Mucosa of descending colon (tissue), 3 donors: ENCODE measurements at places on chromosomes 3 and 15. TPM values are rescaled to one million over a fixed set of nuclear protein-coding genes. Genes with fewer than 3 reads are reported as not detected.

GRCh38 chr15:92661069-92661468 lies 5.5 kb upstream of the FAM174B start:
- no peak for DNase-seq

DNA sequence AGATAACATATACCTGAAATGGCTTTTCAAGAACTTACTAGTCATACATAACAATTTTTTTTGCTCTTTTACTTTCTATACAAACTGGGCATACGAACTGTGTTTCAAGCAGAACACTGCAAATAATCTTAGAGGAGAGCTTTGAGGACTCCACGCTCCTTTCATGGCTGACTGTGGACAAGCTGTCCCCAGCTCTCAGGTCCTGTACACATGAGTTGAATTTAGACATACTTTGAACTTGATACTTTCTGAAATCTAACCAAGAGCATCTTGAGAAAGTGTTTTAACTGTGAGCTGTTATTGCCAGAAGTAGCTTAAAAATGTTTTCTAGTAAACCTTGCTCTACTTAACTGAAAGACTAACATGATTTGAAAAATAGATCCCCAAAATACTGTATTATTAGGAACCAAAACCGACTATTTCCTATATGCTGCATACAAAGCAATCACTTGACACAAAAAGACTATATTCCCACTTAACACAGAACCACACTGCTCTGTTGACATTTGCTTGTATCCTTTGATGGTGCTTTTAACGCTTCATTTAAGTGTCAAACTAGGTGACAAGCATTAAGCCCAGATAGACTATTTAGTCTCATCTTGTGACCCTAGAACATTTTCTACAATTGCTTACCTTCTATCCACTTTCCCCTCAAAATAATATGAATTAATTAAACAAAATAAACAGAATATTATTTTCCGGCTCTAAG lies 755.8 kb downstream of the ROBO1 start:
- DNase-seq = no peak

- no peak for DNase-seq
Observed at GRCh38 chr15:55564347-55565145, 23.6 kb downstream of the PYGO1 start.

DNA sequence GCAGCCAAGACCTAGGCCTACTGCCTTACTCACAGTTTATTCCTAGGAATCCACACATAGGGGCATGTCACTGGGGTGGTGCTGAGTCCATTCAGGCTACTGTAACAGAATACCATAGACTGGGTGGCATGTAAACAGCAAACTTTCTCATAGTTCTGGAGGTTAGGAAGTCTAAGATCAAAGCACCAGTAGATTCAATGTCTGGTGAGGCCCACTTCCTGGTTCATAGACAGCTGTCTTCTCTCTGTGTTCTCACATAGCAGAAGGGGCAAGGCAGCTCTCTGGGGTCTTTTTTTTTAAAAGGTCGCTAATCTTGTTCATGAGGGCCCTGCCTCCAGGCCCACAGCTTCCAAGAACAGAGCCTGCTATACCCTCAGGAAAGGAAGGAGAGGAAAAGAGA lies 113.9 kb upstream of the MANF start:
- no peak for DNase-seq

DNA sequence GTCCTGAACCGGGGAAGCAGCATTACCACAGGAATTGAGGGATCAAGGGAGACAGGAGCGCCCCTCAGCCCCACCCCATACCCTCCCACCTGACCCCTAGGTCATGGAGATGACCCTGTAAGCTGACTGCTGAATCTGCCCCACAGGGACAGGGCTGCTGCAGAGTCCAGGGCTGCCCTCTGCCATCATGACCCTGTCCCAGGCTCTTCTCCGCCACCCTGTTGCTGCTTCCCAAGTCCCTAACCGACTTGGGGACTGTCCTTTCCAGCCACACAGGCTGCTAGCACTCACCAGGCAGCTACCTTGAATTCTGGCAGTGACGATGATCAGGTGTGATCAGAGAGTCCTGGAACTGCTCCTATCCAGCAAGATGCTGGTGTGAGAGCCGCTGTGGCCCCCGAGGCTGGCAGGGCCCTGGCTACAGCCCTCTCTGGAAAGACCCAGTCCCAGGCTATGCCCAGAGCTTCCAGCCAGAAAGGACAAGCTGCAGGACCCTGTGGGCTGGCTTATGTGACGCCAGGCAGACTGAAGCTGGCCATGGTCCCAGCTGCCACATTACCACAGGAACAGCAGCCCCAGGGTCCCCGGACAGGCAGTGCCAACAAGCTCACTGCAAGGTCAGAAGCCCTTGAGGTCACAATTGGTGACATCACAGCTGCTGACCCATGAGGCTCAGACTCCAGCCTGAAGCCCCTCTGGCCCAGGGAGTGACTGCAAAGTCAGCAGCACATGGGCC lies at the start of gene C3orf22:
Gene C3orf22 (minus strand): TSS at position 597 of the 736 bp plus-strand sequence. CDS start 5,542 bp downstream, outside the sequence.
- DNase-seq = no peak

DNA sequence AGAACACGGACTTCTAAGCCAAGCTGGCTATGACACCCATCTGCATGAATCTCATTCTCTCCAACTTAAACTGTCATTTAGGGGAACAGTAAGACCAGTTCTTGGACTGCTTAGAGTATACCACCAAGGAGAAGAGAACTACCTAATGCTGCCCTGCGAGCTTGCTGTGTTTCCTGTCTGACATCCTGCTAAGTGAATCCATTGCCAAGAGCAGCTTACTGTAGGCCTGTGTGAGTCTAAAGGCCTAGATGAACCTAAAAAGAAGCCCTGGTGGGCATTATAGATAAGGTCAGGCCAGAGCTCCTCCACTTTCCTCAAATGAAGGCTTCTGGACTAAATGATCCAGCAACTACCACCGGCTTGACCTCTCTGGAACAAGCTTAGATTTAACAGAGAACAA lies 15.0 kb downstream of the LZTFL1 start:
- no peak for DNase-seq

GRCh38 chr3:83426300-83426699 lies 1532.5 kb upstream of the CADM2 start:
- DNase-seq = no peak

- no peak for DNase-seq
Observed at GRCh38 chr15:59642351-59642750, 15.0 kb downstream of the GTF2A2 start.

GRCh38 chr3:31408720-31409119 lies 124.0 kb upstream of the STT3B start:
- DNase-seq = no peak

- no peak for DNase-seq
Observed at GRCh38 chr3:99780749-99781148, 36.9 kb upstream of the CMSS1 start.

- no peak for DNase-seq
Observed at GRCh38 chr3:58962040-58962651, 87.7 kb downstream of the CFAP20DC start.

- no peak for DNase-seq
Observed at GRCh38 chr3:22795917-22796316, 407.2 kb upstream of the UBE2E2 start.

GRCh38 chr3:34022147-34022546 lies 223.7 kb downstream of the PDCD6IP start:
- DNase-seq = no peak

- DNase-seq = no peak
Observed at GRCh38 chr3:58171126-58171525, 39.6 kb downstream of the DNASE1L3 start.

GRCh38 chr3:134630506-134630905 lies 20.3 kb downstream of the KY start:
- DNase-seq = no peak

DNA sequence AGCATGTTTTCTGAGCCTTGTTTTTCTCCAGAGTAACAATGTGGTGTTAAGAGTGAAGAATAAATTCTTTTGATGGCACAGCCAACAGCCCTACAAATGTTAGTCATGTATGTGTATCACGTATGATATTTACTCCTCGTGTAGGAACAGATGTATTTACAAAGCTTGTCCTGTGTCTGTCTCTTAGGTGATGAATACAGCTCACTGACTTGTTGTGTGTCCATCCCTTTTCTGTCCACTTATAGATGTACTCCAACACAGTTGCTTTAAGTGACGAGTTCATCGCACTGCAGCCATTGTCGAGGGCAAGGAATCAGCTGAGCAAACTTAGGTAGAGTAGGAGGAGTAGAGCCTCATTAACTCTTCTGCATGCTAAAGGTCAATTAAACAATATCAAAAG lies 78.1 kb downstream of the DCUN1D1 start:
- no peak for DNase-seq

DNA sequence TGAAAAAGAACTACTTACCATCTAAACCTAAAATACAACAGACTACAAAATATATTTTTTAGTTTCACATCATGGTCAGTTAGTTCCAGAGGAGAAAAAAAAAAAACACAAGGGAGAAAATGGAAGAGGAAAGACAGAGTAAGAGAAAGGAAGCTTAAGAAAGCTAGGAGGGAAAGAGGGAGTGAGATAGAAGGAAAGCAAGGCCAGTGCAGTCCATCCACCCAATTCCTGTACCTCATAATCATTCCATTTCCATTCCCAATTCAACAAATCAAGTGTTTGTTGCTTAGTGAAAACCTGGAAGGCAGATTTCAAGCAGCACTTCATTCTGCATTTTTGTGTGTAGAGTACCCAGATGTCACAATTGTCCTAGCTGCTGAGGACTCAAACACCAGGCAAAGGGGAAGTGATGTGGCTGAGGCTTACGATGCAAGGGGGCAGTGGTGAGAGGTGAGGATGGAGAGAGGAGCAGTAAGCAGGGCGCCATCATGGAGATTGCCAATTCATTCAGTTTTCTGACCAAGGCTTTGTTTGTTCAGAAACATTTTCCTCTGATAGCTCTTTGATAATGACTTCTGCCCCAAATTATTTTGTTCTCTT lies 83.6 kb upstream of the GSK3B start:
- no peak for DNase-seq

- DNase-seq = no peak
Observed at GRCh38 chr15:73518180-73518862, 75.4 kb downstream of the REC114 start.

DNA sequence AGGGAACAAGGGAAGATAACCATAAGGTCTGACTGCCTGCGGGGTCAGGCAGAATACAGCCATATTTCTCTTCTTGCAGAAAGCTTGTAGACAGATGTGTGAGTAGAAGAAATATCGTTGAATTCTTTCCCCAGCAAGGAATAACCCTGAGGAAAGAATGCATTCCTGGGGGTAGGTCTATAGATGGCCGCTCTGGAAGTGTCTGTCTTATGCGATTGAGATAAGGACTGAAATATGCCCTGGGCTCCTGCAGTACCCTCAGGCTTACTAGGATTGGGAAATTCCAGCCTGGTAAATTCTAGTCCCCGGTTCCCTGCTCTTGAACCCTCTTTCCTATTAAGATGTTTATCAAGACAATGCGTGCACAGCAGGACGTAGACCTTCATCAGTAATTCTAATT lies 15.8 kb upstream of the SST start:
- no peak for DNase-seq

DNA sequence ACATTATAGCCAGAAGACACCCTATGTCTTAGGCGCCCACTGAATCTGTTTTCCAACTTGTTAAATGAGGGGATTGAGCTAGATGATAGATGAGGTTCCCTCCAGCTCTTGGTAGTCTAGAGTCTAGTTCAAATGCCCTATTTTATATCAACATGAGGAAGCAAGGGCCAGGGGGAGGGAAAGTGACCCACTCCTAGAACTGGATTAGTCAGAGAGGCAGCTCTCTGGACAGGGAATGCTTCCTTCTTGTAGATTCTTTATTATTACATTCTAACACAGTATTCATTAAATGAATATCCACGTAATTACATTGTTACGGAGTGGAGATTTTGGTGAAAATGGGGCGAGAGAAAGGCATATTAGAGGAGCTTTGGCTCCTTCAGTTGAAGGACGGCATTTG lies 89.5 kb downstream of the RAD18 start:
- DNase-seq = no peak

GRCh38 chr3:10224794-10225665 lies 23.2 kb upstream of the TATDN2 start:
- peak; percentile 78 for DNase-seq

DNA sequence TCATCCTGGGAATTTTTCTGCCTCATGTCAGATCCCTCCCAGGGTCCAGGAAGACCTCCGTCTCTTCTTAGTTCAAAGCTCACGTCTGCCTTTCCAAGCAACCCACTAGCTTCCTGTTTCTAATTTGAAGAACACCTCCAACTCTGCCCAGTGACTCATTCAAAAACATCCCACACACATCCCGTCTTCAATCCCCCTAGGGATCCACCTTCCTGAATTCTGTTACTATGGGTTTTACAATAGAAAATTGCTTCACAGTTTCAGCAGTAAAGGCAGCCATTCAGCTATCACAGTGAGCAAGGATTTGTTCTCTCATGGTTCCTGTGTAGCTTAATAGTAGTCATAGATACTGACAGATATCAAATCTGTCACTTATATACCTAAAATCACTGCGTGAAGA lies 308.3 kb upstream of the CCDC54 start:
- no peak for DNase-seq

GRCh38 chr3:157001221-157001957 lies 158.6 kb downstream of the CCNL1 start:
- no peak for DNase-seq

GRCh38 chr3:97612632-97613031 lies 151.9 kb upstream of the ARL6 start:
- no peak for DNase-seq

DNA sequence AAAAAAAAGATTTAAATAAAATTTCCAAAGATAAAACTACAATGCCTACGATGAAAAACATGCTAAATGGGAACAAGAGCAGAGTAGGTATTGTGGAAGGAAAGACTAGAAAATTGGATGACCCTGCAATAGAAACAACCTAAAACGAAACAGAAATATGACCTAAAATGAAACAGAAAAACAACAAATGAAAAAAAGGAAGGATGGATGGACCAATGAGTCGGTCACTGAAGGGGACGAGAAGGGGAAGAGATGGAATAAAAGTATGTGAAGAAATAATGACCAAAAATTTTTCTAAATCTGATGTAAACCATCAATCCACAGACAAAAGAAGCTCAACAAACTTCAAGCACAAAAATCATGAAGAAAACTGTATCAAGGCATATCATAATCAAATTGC lies 44.8 kb downstream of the TBC1D2B start:
- no peak for DNase-seq

DNA sequence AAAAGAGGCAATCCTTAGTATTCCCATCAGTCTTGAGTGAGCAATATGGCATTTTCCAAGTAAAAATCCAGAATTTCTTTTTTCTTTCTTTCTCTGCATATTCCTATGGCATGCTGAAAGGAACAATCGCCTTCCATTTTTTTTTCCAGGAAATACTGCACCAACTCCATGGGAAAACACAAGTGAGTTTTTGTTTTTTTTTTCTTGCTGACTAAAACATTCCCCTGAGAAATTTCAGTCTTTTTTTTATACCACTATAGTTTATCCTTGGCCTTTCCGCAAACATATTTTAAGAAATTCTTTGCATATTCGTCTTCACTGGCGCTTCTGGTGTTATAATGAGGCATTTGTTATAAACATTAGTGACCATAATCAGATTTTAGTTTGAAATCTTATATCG lies 429.6 kb upstream of the MDFIC2 start:
- DNase-seq = no peak

GRCh38 chr15:72782274-72783003 lies 1.1 kb downstream of the ADPGK start:
- DNase-seq = no peak

Gene SLC24A5
- total RNA-seq = not detected

Gene CPNE9
- total RNA-seq = not detected

Gene ITGA11
- 2.1 TPM for total RNA-seq

Gene ZKSCAN7
- 0.96 TPM for total RNA-seq

Gene HTD2
- 10.9 TPM for total RNA-seq

Gene DET1
- total RNA-seq = 3.9 TPM

Gene LIPC
- total RNA-seq = 3.4 TPM

Gene COL8A1
- total RNA-seq = 3.8 TPM
